Subcutaneous preadipocyte (primary cell): ENCODE measurements at places on chromosomes 7 and 10. TPM values are rescaled to one million over a fixed set of nuclear protein-coding genes. Genes with fewer than 3 reads are reported as not detected.

DOCK4 gene
- total RNA-seq = 8.1 and 36.6 TPM in 2 replicates

ARMC3 gene
- total RNA-seq = not detected in 2 replicates

VSTM4 gene
- 4.0 and 4.1 TPM in 2 replicates for total RNA-seq

TUBAL3 gene
- total RNA-seq = not detected in 2 replicates

GPC2 gene
- total RNA-seq = 0.73 and 2.3 TPM in 2 replicates
